AML-193 (cell line): ENCODE measurements at places on chromosomes 7 and 10.

- no peak for DNase-seq
Measured at GRCh38 chr7:68279827-68280400, 1283.3 kb downstream of the TYW1 start.

DNA sequence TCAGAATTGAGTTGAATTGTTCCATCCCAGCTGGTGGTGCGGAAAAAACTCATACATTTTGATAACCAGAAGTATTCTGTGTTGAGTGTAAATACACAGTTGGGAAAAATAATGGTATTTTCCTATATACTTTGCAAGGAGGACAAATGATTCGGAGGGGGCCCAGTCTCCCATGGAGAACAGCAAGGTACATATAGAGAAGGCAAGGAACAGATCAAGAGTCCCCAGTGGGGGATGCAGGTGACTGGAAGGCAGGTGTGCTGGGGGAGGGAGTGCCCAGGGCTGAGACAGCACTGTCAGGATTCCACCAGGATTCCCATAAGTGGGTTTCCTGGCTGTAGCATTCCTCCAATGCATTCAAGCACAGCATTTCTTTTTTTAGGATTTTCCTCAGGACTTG is 10.8 kb upstream of the ADCY1 start:
- DNase-seq: no peak

DNA sequence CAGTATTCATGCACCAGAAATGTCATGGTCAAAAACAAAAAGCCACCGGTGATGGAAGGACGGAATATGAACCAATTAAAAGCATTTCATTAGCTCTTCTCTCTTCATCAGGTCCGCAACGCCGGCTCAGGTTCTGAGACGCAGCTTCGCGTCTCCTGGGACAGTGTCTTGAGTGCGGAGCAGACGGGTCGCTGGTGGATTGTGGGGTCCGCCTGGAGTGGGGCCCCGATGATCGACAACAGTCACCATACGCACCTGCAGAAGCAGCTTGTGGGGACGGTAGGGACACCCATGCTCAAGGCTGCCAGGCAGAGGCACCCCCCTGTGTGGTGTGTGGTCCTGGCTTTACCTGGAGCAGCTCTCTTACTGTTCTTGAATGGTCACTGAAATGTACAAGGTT is 13.4 kb downstream of the NOM1 start:
- no peak for DNase-seq

DNA sequence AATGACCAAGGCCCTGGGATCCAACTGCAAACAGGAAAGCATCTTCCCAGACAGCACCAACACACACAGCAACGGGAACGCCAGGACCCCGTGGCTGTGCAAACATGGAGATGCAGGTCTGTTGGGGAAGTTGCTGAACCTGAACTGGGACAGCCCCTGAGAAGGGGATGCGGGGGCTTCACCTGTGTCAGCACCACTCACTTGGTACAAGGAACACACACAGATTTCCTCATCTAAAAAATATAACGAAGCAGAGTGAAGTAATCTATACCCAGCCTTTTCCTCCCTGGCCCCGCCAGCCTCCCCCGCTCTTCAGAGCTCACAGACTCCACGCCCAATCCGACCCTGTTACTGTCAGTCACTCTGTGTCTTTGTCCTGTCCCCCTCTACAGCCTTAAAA is 93.0 kb downstream of the PTPRN2 start:
- no peak for DNase-seq

DNA sequence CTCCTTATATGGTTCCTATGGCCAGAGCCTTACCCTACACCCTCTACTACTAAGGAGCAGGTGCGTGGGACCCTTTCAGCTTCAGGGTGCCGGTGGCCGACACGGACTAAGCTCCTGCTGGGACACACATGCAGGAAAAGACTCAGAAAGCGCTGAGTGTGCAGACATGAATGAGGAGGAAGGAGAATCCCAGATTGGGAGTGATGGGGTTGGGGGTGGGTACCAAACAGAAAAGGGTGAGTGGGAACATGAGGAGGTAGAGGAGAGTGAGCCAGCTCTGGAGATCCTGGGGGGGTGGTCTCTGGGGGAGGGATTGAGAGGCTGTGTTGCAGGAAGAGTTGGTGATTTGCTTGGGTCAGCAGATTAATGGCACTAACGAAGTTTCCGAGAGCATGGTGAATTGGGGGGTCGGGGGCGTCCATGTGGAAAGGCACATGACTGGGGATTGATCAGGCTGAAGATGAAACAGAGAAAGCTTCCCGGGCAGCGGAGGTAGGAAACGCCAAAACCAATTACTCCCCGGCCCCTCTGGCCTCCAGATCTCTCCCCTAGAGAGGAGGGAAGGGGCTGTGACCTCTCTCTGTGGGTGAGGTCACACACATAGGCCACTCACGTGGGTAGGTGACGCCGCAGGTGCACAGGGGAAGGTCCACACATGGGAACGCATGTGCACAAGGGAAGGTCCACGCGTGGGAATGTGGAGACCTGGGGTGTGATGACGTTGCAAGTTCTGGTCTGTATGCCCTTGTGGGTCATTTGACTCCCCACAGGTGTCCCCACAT is 37.9 kb upstream of the SLF2 start:
- no peak for DNase-seq
